ENCODE measurements at places on chromosomes 5 and 9. TPM values are rescaled to one million over a fixed set of nuclear protein-coding genes. Genes with fewer than 3 reads are reported as not detected.

Gene SLCO4C1
- 0.63 TPM for total RNA-seq

DNA sequence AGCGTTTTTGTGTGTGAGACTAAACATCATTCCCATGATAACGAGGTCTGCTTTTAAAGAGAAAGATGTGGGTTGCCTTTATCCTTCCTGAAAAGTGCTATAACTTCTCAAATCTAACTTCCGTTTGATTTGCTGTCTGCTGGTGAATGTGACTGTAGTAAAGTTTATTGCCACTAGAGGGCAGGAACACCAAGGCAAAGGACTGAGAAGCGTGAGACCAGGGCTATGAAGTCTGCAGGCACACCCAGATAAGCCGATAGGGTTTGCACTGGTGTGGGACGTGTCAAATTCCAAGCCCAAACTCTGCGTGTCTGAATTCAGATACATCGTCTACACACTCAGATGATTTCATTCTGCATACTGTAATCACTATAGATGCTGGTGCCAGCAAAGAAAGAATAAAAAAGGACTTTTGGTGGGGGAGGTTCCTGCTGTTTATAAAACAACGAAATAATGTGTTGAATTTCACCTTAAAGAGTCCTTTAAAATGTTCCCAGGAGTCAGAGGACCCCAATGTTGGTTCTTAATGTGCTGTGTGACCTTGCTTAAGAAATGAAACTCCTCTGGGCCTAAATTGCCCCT is 87.2 kb downstream of the PTTG1 start:
- peak; percentile 16 for DNase-seq

DNA sequence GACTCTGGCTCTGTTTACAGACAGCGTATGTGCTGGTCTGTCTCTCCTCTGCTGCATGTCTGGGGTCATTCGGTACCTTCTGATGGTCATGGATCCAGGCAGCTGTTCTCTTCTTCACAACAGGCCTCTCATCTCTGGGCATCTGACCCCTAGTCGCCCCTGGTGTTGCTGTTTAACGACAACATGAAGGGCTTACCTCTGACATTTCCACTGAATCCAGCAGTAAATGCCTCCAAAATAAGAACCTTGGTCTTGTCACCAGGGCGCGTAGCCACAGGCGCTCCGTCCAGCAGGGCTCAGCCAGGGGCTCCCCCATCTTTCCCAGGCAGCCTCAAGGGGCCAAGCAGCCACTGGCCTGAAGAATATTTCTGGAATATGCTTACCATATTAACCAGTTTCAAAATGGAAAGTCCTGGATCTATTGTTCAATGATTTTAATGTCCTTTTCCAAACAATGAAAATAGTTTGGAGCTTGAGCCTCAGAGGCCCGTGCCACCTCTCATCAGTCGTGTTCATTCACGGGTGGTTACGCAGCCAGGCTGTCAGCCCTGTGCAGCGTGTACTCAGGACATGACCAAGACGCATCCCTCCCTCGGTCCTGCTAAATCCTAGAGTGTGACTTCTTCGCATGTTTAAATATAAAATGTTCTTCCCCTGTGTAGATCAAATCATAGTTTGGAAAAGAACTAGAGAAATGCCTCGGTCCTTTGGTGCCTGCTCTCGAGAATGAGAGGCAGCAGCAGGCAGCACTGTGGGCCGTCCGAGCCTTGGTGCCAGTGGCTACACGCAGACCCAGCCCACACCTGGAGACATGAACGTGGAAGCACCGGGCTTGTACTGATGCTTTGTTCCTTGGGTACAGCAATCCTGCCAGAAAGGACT is 30.1 kb upstream of the LRRC14B start:
- DNase-seq = no peak

Gene LECT2
- not detected for total RNA-seq

Gene MYOT
- not detected for total RNA-seq

DNA sequence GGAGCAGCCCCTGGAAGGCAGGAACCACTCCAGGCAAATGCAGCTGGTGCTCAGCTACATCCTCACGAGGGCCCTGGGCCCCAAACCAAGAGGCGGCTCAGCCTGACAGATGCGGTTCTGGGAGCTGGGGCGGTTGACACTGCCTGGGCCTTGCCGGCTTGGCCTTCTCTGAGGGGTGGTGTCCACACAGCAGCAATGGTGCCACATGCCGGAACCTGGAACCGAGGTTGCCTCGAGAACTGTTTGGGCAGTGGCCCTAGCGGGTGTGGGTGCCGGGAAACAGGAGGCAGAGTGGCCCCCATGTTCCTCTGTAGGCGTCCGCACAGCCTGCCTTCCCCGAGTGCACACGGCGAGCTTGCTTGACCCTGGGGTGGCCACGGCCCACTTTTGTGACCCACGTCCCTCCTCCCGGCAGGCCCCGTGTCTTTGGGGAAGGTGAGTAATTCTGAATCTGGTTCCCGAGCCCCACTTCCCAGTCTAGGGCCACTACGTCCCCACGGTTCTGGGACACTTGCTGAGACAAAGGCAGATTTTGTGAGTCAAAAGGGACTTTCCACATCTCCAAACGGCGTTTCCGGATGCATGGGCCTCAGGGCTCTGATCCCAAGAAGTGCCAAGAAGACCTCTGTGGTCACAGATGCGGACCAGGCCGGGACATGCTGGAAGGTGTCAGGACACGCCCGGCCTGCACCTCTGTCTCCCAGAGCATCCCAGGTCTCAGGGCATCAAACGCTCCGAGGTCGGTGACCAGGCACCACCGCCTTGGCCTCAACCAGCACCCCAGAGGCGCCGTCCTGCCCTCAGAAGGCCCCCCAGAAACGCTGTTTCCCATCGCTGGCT is 27.7 kb upstream of the SLC12A7 start:
- DNase-seq = no peak

Gene ANKRD55
- total RNA-seq = not detected

- no peak for DNase-seq
These were observed 286.7 kb downstream of the SPOCK1 start for GRCh38 chr5:137212471-137212870.

GRCh38 chr9:136026266-136026942 is 65.2 kb upstream of the UBAC1 start:
- no peak for DNase-seq

DNA sequence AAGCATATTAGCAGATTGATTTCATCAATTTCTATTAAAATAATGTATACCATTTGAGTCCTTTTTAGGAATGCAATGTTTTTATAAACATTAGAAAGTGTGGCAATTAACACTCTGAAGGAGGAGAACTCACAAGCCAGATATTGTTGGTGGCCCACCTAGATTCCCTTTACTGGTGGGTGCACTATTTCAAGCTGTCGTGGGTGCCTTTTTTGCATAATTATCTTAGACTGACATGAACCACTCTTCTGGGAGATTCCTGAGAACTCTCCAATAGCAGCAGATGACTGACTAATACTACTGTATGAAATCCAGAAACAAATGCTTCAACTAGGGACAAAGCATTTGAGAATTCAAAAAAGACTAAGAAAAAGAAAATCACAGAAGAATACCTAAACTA is 526.0 kb downstream of the CDH18 start:
- DNase-seq = no peak

- DNase-seq = no peak
These were observed 2.6 kb downstream of the ARHGEF39 start for GRCh38 chr9:35662437-35662836.

Gene PRSS3
- 5.7 TPM for total RNA-seq

- no peak for DNase-seq
These were observed 46.8 kb upstream of the SLIT3 start for GRCh38 chr5:169347786-169348185.

GRCh38 chr5:31728039-31728438 is 89.1 kb downstream of the PDZD2 start:
- no peak for DNase-seq

GRCh38 chr5:78530342-78531096 is 118.1 kb downstream of the LHFPL2 start:
- DNase-seq = no peak

Gene GLDC
- total RNA-seq = 68.8 TPM

DNA sequence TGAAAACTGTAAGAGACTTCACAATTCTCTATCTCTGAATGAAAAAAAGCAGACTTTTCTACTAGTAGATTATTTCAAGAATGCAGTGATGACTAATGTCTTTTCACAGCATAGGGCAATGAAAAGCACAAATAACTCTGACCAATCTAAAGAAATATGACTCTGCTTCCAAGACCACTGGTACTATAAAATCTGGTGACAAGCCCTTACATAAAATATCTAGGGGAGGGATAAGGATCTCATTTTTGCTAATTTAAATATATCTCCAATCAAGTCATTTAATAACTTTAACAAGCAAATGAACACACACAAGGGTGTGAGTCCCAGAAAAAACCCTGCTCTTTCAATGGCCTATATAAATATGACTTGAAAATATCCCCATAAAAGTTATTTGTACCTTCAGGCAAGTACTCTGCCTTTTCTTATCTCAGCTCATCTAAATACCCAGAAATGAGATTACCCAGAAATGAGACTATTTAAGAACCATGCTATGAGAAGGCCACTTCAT is 105.2 kb downstream of the GNAQ start:
- DNase-seq = peak; percentile 42

DNA sequence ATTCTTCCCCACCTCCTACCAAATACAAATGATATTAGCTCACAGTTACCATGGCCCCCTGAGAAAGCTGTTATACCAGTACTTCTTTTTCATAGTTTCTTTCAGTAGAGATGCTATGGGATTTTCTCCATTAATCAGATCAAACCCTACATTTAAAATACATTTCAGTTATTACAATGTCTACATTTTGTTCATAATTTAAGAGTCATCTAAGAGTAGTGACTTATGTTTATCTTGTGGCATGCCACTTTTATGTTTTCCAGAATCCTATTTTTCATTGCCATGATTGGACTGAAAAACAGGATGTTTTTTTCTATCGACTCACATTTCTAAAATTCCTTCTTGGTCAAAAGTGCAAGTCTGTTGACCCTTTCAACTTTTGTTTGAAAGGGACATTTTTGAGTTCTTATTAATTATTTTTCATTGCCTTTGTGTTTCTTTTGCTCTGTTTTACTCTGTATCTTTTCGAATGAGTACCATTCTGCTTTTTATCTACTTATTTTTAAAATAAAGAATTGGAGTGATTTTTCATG is 77.4 kb upstream of the ANXA1 start:
- peak; percentile 18 for DNase-seq

DNA sequence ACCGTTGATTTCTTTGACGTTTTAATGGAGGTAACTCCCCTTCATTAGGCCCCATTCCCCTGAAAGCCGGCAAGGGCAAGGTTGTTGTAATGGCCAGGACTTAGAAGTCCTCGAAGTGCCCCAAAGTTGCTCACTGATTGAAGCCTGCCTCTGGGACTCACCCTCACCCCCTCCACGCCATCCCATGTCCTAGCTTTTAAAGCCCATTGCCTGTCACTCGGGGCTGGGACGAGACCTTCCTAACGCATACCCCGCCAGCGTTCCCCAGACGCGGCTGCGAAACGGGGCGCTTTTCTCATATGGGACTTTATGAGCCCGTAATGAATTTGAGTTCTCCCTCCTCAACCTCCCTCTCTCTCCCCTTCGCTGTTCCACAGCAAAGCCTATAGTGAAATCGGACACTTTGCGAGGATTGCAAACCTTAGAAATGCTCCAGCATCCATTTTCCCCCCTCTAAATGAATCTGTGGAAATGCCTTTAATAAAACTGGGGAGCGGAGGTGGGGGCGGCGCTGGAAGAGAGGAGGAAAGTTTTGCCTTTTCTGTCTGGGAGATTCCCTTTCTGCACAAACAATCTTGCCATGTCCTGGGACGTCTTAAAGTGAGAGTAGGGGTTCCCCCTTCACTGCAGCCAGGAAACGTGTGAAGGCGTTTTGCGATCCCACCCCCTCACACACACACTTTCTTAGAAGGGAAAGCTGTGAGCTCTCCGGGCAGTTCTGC is 1.5 kb downstream of the PAPPA start:
- DNase-seq = no peak

- no peak for DNase-seq
These were observed 230.0 kb downstream of the AGTPBP1 start for GRCh38 chr9:85511746-85512145.

- DNase-seq = no peak
These were observed 9.1 kb downstream of the MAN1B1 start for GRCh38 chr9:137095664-137096517.

Gene LCN10
- total RNA-seq = not detected

Gene FBP1
- 2.9 TPM for total RNA-seq

Gene NKD2
- total RNA-seq = not detected

Gene SLC36A3
- total RNA-seq = not detected

Gene EQTN
- total RNA-seq = not detected

GRCh38 chr9:92600462-92601261 is 64.9 kb upstream of the ECM2 start:
- DNase-seq = no peak

- no peak for DNase-seq
These were observed 23.0 kb downstream of the EPB41L4B start for GRCh38 chr9:109297899-109298298.

DNA sequence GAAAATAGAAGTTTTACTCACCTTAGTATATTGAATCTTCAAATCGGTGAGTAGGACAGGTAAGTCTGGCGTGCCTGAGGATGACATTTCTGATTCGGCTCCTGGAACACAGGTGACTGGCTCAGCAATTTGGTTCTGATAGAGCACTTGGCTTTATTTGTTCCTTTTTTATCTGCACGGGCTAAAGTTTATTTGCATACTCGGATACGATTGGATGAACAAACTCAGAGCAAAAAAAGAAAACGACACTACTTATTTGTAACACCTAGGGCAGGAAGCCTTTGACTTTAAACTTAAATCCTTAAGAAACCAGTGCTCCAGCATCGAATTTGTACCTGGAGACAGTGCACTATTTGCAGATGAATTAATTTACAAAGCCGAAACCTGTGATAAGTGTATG is at the start of gene ALDH1A1:
Gene ALDH1A1 (minus strand): TSS at position 140 of the 400 bp plus-strand sequence. CDS start 53 bp downstream, at position 87.
- no peak for DNase-seq

DNA sequence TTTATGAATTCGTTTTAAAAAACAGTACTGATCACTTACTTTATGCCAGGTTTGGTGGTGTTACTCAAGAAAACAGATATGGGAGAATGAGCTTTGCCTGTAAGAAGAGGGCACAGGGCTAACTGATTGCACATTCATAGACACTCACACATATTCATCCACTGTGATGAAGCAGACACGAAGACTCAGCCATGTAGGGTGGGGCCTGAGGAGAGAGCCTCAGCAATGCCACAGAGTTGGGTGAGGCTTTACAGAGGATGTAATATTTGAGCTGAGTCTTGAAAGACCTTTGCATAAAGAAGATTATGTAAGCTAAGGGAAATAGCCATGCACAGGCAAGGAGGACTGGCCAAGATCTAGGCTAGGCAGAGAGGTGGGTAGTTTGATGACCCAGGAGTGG is 472.8 kb downstream of the PSAT1 start:
- DNase-seq = no peak

Gene GABRA1
- not detected for total RNA-seq

Gene SLCO6A1
- total RNA-seq = not detected

All from epithelial cell of proximal tubule (primary cell).